Hair follicle dermal papilla cell (primary cell): ENCODE measurements at places on chromosomes 1 and 21. TPM values are rescaled to one million over a fixed set of nuclear protein-coding genes. Genes with fewer than 3 reads are reported as not detected.

The DNM3 gene
- 9.7 and 11.0 TPM in 2 replicates for total RNA-seq

The HTR6 gene
- total RNA-seq, result 0.12 TPM in 1 of 2 replicates, not detected in the other

The AGT gene
- 3.6 and 7.8 TPM in 2 replicates for total RNA-seq

The FNBP1L gene
- 21.3 and 28.2 TPM in 2 replicates for total RNA-seq

The CR1L gene
- not detected in 2 replicates for total RNA-seq

The CHI3L2 gene
- 0.49 TPM in 1 of 2 replicates, not detected in the other for total RNA-seq

The TLR5 gene
- 0.81 and 0.85 TPM in 2 replicates for total RNA-seq

The DNAI4 gene
- 11.0 and 12.5 TPM in 2 replicates for total RNA-seq

The OSBPL9 gene
- total RNA-seq, result 60.8 and 62.5 TPM in 2 replicates

The GPA33 gene
- total RNA-seq, result not detected in 2 replicates

The RGSL1 gene
- not detected in 2 replicates for total RNA-seq

The FCGR3B gene
- total RNA-seq, result not detected in 2 replicates

The OBSCN gene
- 10.6 and 11.4 TPM in 2 replicates for total RNA-seq

The C1orf232 gene
- total RNA-seq, result not detected in 2 replicates

The CLCA4 gene
- total RNA-seq, result not detected in 2 replicates

The UBL4B gene
- 2.3 and 7.5 TPM in 2 replicates for total RNA-seq

The SOX13 gene
- 7.0 and 8.3 TPM in 2 replicates for total RNA-seq

The NOS1AP gene
- total RNA-seq, result under 0.01 and 0.32 TPM in 2 replicates

The ZMPSTE24 gene
- 63.0 and 68.7 TPM in 2 replicates for total RNA-seq

The TMEM81 gene
- 0.73 and 1.6 TPM in 2 replicates for total RNA-seq
